Amniotic stem cell (primary cell): ENCODE measurements at places on chromosomes 6 and 20.

DNA sequence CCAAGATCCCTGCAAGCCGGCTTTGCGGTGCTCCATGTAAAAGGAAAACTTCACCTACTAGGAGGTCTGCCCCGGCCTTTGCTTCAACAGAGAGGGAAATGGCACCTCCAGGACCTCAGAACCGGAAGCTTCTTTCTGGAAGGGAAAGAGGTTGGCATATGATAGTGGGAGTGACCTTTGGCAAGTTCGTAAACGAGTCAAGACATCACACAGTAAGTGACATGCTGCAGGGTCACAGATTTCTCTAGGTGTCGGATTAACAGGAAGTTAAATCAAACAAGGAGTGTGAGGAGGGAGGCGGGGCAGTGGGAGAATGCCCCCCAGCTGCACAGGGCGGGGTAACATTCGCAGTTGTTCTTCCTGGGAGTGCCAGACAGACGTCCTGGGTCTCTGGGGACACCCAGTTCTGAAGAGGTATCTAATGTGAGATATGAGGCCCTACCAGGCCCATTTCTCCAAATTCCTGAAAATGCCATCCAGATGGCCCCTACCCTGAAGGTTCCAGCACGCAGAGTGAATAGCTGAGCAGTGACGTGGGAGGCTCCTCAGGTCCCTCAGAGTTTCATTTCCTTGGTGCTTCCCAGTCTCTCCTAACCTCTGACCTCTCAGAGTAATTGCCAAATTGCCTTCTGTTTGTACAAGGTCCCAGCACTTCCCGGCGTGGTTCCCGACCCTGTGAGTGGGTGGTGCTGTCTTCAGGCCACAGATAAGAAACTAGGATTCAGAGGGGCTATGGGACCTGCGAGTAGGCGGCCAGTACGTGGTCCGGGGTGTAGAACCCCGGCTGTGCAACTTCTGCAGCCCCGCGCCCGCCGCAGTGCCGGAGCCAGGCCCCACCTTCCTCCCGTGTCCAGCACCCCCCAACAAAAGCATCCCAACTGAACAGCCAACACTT, 1.9 kb downstream of the RRBP1 start:
- DNase-seq: peak; percentile 44

- DNase-seq: no peak
These were observed 208.0 kb downstream of the EYA2 start for GRCh38 chr20:47102629-47103028.

GRCh38 chr6:43020847-43021246, 576 bp upstream of the RRP36 start:
- no peak for DNase-seq

GRCh38 chr20:46699651-46700359, 9.6 kb upstream of the SLC2A10 start:
- DNase-seq: no peak

GRCh38 chr6:2102966-2103365, 142.4 kb downstream of the GMDS start:
- DNase-seq: no peak

DNA sequence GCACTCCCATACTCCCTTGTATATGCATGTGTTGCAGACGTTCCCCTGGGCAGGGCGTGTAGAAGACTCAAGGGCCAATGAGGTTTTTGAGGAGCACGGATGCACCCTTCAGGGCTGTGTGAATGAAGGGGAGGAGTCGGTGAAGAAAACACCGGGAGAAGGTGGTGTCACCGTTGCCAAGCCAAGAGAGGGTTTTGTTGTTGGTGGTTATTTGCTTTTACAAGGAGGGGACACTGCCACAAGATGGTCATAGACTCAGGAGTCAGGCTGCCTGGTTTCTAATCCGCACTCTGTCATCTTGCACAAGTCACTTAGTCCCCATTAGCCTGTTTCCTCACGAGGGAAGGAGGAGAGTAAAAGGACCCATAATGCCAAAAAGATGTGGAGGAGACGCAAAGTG, 124.0 kb downstream of the PXDC1 start:
- DNase-seq: no peak

DNA sequence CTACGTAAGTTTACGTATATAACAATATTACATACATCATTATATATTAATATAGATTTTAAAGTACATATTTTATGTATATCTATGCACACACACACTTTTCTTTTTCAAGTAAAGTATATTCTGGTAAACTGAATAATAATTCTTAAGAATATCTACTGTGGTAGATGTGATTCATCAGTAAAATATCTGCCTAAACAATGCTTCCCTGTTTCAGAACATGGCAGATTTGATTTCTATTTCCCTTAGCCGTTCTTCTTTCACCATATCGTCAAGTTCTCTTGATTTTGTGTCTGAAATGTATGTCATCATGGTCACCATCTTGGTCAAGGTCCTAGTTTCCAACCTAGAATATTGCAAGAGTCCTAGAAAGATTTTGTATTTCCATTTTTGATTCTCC, 195.6 kb downstream of the HDGFL1 start:
- no peak for DNase-seq

DNA sequence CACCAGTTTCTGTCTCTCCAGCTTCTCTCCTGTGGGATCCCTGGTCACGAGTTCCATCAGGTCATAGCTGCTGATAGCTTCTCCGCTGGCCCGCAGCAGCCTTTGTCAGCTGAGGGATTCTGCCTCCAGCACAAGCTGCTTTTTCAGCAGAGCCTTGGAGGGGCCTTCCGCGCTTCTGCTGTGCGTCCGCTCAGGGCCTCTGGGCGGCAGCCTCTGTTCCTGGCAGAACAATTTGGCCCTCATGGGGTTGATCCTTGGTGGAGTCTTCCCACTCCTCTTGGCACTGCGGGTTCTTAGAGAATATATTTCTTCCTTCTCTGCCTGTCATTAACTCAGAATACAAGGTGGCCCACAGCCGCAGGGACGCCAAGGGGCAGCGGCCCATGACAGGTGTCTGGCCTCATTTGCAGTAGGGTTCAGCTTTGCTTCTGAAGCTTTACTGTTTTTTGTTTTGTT, 158.8 kb downstream of the DTNBP1 start:
- no peak for DNase-seq

DNA sequence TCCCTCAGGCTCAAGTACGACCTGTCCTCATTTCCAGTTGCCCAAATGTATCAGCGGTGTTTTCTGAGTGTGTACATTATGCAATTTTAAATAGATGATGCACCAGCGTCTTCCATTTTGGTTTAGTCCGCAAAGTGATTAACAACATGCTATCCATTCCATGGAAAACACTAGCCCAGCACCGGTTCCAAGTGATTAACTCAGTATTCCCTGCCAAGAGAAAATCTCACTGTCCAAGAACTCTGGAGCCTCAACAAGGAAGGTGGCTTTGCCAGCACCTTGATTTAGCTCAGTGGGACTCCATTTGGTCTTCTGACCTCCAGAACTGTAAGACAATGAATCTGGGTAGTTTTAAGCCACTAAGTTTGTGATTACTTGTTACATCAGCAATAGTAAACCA, 107.2 kb downstream of the FOXC1 start:
- no peak for DNase-seq

DNA sequence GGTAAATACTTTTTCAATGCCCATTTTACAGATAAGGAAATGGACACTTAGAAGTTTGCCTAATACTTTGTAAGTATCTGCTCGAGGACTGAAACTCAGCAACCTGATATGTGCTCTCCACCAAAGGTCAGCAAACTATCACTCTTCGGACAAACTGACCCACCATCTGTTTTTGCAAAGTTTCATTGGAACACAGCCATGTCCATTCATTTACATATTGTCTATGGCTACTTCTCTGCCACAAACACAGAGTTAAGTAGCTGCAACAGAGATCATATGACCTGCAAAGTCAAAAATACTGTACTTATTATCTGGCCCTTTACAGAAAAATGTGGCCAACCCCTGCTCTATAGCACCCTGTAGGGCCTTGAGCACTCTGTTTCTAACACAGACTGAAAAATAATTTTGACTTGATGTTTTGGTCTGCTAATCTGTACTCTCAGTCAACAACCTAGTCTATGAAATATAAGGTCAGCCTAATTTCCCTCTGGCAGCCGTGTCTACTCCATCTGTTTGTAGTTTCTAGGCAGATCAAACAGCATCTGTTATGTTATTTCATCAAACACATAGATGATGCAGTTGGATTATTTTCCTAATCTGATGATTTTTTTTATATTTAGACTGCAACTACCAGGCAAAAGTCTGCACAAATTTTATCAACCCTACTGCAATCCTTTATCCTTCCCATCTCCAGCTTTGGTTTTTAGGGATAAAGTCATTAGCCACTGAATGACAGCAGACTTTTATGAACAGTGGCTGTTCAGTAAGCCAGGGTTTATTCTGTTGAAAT, 41.4 kb upstream of the BEND6 start:
- no peak for DNase-seq
